ENCODE measurements at places on chromosomes 6 and 20. TPM values are rescaled to one million over a fixed set of nuclear protein-coding genes. Genes with fewer than 3 reads are reported as not detected.

The OLIG3 gene
- total RNA-seq, result 0.12 TPM

The IPCEF1 gene
- not detected for total RNA-seq

The SSR1 gene
- 133 TPM for total RNA-seq

The STMN3 gene
- 2.5 TPM for total RNA-seq

The TREM2 gene
- total RNA-seq, result not detected

The ADGRF5 gene
- total RNA-seq, result not detected

DNA sequence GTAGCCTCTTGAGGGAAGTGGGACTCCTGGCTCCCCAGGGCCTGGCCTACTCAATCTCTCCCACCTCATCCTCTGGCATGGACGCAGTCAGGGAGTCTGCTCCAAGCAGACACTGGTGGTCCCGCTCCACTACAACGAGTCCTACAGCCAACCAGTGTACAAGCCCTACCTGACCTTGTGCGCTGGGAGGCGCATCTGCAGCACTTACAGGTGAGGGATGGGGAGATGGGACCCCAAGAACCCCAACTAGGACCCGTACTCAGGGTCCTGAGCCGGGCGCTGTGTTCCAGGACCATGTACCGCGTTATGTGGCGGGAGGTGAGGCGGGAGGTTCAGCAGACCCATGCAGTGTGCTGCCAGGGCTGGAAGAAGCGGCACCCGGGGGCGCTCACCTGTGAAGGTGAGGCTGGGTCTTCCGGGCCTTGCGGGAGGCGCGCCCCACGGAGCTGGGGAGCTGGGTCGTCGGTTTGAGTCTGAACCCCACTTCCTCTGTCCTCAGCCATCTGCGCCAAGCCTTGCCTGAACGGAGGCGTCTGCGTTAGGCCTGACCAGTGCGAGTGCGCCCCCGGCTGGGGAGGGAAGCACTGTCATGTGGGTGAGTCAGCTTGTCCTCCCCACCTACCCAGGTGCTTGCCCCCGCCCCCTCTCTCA lies 2.1 kb downstream of the EGFL8 start:
- no peak for DNase-seq

DNA sequence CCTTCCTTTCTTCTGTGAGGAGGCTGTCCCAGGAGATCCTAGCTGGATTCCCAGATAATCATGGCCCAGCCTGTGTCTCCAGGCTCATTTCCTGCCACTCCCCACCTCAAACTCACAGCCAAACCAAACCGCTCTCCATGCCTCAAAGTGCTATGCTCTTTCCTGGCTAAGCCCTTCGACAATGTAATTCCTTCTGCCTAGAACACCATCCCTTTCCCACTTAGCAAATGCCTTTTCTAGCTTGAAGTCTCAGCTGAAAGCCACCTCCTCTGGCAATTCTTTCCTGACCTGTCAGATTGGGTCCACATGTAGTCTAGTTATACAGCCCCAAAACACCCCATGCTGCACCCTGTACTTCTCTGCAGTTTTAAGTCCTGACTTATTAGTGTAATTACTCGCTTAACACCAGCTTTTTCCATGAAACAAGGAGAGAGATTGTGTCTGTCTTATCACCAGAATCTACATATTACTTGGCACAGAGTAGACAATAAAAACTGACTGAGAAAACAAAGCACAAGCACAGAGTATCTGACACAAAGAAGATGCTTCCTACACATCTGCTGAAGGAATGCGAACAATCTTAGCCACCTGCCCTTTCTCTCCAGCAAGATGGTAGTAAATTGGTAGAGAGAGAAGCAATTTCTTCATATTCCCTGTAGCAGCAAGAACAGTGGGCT lies 5.4 kb downstream of the TRIM26 start:
- DNase-seq, result no peak

GRCh38 chr20:59151391-59151790 lies 12.2 kb upstream of the ZNF831 start:
- DNase-seq, result no peak

GRCh38 chr6:130557481-130558112 lies 191.8 kb downstream of the TMEM200A start:
- DNase-seq, result no peak

DNA sequence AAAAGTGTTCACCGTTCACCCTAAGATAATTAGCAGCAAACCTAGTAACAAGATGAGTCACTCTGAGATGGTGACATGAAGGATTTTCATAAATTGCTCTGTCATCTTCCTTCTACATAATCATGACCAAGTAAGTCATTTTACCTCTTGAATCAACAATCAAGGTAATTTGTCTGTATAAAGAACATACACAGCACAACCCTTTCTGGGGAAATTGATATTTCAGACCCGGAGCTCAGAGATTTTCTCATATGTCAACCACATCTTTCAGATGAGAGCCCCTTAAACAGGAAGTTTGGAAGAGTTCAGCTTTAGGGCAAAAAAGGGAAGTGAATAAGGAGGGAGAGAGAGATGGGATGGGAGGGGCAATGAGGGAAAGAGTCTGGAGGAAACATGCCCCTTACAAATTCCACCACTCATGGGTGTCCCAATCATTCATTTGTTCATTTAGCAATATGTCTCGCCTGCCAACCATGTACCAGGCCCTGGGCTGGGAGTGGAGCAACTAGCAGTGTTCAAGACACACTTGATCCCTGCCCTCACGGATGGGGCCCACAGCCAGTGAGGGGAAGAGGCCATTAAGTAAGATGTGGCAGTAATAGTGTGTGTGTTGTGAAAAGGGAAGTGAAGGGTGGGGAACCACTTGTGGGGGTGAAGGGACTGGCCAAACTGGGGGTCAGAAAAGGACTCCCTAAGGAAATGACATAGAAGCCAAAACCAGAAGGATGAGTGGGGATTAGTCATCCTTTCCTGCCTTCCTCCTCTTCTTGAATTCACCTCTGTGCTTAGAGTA lies 190.9 kb downstream of the MAFB start:
- no peak for DNase-seq
